ENCODE measurements at places on chromosomes 1 and 21. TPM values are rescaled to one million over a fixed set of nuclear protein-coding genes. Genes with fewer than 3 reads are reported as not detected.
A peak's percentile ranks its signal among the peaks of the same experiment; 100 is the strongest.

- no peak for DNase-seq
These were observed 40.1 kb downstream of the RRAGC start for GRCh38 chr1:38819516-38819915.

DNA sequence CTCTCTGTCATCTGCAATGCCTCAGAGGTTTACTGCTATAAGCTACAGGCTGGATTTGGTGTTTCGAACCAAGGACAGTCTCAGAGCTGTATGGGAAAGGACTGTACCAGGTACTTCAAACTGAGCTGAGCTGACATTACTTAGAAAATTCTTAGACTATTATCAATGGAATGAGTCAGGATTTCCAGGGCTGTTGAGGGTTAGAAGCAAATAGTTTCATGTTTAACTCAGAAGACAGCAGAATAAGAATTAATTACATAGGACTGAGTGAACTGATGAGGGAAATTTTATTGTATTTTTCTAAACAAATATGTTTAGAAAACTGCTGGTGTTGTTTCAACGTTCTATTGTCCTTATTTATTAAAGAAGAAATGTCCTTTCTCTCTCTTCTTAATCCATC, 74.3 kb upstream of the CAPZB start:
- DNase-seq = no peak

- no peak for DNase-seq
These were observed 272.9 kb upstream of the C1orf174 start for GRCh38 chr1:4172644-4173599.

DNA sequence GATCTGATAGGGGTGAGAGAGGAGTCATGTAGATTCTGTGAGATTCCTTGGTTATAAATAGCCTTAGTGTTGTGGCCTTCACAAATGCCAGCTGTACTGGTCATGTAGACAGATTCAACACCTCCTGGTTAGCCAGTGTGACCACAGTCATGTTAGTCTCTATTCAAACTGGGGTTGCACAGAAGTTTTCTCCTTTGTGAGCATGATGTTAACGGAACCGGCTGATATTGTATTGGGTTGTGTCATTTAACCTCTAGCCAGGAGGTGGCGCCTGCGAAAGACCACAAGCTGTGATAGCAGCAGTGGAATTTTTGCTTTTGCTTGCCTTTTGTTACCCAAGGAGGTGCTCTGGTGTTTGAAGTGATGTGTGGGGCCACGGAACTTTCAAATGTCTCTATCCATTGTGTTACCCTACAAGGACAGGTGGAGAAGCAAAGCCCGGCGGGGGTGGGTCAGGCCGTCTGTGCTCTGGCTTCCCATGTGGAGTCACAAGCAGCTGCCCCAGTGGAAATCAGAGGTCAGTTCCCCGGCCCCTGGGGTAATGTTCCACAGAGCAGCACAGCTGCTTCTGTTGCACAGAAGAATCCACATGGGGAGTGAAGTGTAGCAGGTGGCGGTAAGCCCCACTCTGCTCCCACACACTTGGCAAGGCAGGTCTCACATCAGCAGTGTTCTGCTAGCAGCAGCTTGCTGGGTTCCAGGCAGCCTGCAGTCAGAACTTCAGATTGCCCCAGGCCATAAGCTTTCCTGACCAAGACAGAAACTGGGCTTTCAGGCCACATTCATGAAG, 112.6 kb downstream of the ADAMTS1 start:
- peak; percentile 54 for DNase-seq

DNA sequence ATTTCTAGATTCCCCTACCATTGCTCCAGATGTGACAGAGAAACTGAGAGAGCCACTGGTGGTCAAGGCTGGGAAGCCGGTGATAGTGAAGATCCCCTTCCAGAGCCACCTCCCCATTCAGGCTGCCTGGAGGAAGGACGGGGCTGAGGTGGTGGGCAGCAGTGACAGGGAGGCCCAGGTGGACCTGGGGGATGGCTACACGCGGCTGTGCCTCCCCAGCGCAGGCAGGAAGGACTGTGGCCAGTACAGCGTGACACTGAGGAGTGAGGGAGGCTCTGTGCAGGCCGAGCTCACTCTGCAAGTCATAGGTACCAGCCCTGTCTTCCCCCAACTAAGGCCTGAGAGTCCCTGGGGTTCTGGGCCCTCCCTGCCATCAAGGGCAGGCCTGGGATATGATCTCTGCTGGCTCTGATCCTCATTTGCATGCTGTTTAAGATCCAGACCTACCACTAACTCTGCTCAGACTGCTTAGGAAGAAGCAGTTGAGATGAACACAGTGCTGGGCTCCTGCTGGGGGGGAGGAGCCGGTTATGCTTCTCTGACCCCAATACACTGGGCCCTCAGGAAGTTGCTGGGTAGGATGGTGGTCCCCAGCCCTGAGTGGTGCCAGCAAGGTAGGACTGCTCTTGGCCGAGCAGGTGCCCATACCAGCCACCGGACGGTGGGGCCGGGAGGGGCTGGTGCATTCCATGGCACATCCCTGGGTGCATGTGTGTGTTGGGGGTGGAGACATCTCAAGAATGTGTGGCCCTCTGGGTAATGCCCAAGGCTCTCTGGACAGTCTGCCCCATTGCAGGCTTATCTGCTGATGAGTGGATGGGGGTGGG, 25.1 kb downstream of the IGFN1 start:
- DNase-seq = no peak

DNA sequence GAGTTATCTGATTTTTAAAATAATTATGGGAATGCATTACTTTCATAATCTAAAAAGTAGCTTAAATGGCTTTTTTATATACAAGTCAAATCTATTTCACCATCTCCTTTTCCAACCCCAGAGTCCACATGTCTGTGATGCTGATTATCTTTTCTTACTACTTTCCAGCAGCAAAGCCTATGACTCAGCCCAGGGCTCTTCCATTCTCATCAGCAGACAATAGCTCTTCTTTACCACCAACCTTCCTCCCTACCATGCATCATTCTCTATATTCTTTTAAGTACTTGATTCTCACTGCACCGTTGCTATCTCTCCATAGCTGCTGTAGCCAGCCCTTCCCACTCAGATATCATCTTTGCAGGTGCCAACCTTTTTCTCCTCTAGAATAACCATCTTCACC, 61.3 kb downstream of the OVGP1 start:
- no peak for DNase-seq

- DNase-seq = no peak
These were observed 16.9 kb downstream of the AVPR1B start for GRCh38 chr1:206100226-206100815.

DNA sequence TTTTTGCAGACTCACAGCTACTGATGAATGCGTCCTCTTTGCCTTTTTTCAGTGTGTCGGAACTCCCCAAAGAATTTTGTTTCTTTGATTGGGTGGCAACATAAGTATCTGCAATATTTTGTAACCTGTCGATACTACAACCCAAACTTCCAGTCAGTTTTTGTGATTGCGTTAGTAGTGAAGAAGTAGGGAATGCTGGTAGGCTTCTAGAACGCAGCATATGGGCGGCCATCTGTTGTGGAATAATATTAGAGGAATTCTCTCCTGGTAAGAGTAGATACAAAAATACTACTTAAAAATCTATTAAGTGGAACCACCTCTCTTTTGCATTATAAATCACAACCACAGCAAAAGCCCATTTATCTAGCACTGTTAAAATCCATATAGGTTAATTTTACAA, 107.4 kb downstream of the LYST start:
- no peak for DNase-seq

DNA sequence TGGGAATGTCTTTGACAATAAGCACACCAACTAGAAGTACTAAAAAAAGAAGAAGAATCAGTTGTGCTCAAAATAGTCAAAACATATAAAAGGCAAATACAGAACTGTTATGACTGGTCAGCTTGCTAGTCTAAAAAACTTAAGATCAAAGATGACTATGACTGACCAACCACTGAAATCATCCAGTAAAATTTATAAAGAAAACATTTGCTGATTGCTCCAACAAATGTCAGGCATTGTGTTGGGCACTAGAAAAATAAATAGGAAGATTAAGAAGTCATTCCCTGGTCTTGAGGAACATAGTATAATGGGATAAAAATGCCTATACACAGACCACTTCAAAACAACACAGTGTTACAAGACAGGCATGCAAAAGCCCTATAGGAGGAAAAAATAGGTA, 9.3 kb upstream of the ANGPTL3 start:
- no peak for DNase-seq

DNA sequence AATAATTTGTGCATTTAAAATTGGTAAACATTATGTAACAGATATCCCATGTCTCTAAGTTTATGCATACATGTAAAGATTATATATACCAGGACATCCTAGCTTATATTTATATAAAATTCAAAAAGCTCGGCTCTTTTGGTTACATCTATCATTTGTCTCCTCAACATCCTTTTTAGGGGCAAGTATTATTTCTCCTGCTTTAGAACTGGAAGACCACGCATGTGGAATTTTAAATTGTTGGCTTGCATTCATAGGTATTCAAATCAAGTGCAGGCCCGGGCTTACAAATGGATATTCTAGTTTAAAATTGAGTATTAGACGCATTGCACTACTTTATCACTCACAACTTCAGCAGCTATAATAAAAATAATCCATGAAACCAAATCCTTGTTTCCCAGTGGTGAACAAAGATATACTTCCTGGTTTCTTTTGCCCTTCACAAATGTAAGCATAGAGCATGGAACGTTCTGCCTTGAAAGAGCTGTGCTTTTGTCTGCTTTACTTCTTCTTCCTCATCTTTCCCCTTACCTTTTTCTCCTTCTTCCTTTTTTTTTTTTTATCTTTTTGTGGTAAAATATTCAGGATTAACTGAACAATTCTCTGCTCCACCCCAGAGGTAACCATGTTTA, 57.1 kb downstream of the DDAH1 start:
- no peak for DNase-seq

DNA sequence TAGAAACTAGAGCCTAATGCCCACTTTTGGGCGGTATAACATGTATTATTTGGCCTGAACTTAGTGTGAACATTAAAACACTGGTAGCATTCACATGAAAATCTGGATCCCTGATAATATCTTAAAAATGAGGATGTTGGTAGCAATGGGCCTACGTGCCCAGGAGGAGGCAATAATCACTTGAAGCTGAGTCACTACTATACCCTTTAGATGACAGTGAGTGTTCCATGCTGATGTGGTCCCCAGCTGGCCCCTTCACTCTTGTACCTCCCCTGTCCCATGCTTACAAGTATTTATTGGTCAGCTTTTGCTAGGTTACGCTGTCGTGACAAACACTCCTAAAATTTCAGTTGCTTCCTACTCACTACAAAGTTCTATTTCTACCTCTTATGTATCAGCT, 23.0 kb upstream of the POU2F1 start:
- no peak for DNase-seq

DNA sequence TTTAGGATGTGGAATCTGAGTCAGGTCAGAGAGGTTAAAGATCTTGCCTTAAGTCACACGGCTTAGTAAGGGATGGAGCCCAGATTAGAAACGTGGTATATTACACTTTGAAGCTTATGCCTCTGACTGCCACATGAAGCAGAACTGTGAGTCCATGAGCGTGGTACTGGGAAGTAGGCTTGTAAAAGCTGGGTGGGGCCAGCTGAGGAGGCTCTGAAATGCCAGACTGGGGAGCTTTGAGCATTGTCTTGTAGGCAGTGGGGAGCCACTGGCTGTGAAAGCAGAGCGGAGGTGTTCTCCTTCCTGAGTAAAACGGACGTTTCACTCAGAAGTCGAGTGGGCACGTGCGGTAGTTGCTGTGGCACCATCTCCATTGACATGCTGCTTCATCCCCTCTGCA, 72.6 kb upstream of the USP24 start:
- DNase-seq = no peak

- DNase-seq = no peak
These were observed 24.5 kb downstream of the BACH1 start for GRCh38 chr21:29323189-29323588.

- no peak for DNase-seq
These were observed 411.0 kb downstream of the CAMTA1 start for GRCh38 chr1:7196036-7196911.

GRCh38 chr1:85289848-85290335, 13.5 kb upstream of the BCL10 start:
- DNase-seq = no peak

- no peak for DNase-seq
These were observed 151.4 kb downstream of the CHRM3 start for GRCh38 chr1:239537795-239538194.

DNA sequence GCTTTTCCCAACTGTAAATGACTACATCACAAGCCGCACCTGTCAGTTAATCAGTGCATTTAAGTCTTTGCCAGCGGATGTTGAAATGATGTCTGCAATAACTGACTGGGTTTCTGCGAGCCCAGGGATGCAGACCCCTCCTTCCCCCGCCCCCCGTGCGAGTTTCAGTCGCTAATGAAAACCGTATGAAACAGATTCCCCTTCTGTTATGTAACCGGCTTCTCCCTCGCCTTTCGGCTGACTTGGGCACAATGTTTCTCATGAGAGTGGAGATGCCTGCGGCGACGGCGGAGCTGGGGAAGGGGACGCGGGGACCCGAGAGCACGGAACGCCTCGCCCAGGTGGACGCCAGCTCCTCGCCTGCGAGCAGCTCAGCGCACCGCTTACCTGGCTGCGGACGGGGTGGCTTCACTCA, 753 bp downstream of the KCNJ6 start:
- DNase-seq = no peak

DNA sequence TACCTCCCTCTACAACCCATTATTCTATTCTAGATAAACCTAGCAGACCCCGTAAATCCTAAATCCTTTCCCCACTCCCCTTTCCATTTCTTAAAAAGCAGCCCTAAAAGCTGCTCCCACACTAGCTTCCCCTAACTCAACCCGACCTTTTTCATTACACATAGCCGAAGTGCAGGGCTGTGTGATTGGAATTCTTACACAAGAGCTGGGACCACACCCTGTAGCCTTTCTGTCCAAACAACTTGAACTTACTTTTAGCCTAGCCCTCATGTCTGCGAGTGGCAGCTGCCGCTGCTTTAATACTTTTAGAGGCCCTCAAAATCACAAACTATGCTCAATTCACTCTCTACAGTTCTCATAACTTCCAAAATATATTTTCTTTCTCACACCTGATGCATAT, 19.6 kb upstream of the PDPN start:
- no peak for DNase-seq

GRCh38 chr1:203624341-203624712, 2.3 kb upstream of the ATP2B4 start:
- no peak for DNase-seq

DNA sequence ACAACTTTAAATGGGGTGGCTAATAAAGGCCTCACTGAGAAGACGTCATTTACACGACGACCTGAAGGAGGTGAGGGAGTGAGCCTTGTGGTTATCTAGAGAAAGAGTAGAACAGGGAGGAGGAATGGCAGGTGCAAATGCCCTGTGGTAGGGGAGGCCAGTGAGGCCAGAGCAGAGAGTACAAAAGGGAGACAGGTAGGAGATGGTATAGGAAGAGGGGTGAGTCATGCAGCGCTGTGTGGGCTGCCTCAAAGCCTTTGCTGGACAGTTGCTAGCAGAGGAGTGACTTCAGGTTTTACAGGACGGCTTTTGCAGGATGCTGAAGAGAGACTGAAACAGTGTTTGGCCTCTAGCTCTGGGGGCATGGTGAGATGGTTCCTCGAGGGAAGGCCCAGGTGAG, 116.0 kb downstream of the IER5 start:
- DNase-seq = no peak

WNT3A gene
- total RNA-seq = not detected

TFF2 gene
- total RNA-seq = not detected

SRRM1 gene
- 136 TPM for total RNA-seq

UBE2U gene
- total RNA-seq = not detected

FCGR1A gene
- total RNA-seq = 2.3 TPM

CAMSAP2 gene
- 41.1 TPM for total RNA-seq

IGSF21 gene
- 2.6 TPM for total RNA-seq

PLEKHA6 gene
- 4.6 TPM for total RNA-seq

TSSK3 gene
- 3.4 TPM for total RNA-seq

C1orf141 gene
- not detected for total RNA-seq

PLCH2 gene
- total RNA-seq = 0.40 TPM

TMPRSS15 gene
- not detected for total RNA-seq

UBASH3A gene
- total RNA-seq = 0.81 TPM

MYCL gene
- total RNA-seq = 3.9 TPM

ATAD3C gene
- total RNA-seq = 4.9 TPM

LRRC71 gene
- not detected for total RNA-seq
